ENCODE measurements at places on chromosomes 4 and X.

DNA sequence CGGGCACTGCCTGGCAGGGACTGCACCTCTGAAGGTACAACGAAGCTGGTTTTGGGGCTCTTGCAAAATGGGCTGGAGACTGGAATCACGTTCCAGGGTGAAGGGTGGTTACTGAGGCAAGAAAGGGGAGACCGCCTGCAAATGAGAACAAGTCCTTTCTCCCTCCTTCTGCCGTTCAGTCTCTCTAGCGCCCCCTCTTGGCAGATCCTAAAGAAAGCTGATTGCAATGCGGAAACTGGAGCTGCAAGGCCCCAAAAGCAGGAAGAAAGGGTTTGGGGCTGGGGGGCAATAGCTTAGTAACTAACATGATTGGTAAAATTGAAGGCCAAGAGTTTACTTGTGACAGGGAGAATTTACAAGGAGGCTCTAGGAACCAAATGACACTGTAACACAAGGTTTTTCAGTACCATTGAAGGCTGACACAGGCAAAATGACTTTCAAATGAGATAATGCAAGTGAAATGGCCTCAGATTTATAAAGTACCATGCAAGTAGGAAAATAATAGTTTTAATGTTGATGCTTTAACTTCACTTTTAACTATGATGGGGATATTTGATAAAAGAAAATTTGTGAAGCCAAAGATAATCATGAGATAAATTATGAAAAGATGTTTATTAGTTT is 222.7 kb upstream of the HAND2 start:
- DNase-seq: no peak

GRCh38 chr4:47473141-47473750 is 9.7 kb upstream of the COMMD8 start:
- DNase-seq: no peak

DNA sequence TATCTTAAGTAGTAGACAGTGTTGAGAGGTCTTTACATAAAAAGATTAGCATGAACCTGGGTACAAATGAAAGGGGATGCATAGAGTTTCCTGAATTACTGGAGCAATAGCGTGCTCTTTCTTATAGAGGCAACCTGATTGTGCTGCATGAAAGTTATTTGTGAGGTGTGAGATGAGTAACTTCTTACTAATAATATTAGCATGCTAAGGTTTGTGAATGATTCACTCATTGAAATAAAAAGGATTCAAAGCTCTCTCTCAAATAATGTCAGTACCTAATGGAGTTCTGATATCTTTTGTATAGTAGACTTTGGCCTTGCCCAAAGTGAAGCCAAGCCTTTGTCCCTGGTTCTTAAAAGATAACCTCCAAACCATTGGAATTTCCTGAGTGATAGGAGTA is 131.0 kb upstream of the CXXC4 start:
- DNase-seq: no peak

DNA sequence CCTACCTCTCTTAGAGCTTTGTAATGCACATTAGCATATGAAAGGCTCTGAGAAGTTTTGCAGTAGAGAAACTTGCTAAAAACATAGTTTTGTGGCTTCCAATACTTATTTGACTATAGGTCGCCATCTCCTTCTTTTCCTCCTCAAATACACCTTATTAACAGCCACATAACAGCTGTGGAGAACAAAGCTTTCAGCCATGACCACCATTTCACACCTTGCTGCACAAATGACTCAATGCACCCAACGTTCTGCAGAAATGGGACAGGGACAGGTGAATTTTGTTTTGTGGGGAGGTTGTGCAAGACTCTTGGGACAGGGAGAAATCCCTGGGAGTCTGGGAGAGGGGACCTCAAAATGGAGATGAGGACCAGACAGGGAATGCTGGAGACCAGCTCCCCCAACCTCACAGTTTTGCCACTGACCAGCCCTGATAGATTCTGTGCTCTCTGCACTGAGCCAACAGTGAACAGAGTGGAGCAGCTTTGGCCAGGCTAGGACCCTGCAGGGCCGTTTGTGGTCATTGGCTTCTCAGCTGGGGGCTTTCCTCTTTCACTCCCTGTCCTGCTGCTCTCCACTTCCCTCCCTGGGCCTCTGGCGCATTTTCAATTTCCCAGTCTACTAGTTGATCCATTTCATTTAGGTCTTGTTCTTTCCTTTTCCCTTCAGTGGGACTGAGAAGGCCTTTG is 16.6 kb downstream of the FRMPD3 start:
- DNase-seq: no peak

Data from fibroblast of skin of right quadriceps (primary cell).